ENCODE measurements at places on chromosomes 2 and 18. TPM values are rescaled to one million over a fixed set of nuclear protein-coding genes. Genes with fewer than 3 reads are reported as not detected.

DNA sequence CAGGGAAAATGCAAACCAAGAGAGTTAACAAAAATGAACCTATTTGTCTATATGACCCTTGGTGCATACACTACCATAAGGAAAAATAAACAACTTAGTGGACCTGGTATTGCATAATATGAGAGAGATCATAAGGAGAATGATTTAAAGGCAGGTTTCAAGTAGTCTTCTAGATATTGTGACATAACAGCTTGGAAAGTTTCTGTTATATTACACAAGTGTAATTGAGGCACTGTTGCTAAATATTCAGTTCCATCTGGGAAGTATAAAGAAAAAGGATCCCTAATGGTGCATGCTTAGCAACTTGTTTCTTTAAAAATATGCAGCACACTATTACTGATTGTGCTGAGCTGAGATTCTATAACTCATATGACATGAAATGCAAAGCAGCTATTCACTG is 252.2 kb upstream of the SPHKAP start:
- peak; percentile 20 for DNase-seq

DNA sequence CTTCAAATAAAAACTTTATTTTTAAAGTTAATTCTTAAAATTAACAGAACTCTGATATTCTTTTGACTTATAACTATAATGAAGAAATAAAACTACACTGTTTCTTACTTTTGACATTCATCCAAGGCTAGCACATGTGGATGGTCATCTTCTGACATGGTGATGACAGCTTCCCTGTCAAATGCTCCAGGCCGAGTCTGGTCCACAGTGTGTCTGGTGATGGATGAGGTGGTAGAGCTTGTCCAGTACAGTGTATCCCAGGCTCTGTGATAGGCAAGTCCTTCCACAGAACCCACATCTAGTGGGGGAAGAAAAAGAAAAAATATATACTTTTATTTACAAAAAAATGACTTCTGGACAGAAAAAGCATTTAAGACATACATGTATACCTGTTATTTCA is 1529.5 kb downstream of the LRP1B start:
- no peak for DNase-seq

HAT1 gene
- total RNA-seq: 46.6 TPM

DNA sequence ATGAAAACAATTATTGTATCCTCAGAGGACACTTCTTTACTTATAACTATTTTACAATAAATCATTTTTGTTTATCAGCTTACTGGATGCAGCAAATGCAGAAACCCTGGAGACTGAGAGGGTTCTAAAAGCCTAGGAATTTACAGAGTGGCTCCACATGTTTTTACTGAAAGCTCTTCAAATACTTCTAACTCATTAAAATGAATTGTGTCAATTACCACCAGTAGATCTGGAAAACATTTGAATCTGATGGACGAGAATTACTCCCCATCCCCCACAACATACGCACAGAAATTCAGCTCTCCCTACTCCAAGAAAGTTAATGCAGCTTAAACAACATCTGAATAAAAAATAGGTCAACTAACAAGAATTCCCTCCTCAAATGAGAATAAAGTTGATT is 319.8 kb upstream of the FIGN start:
- no peak for DNase-seq

LYPD1 gene
- total RNA-seq: 34.5 TPM

- DNase-seq: peak; percentile 59
These were observed 75.8 kb downstream of the CLHC1 start for GRCh38 chr2:55156326-55156725.

GREB1L gene
- 25.0 TPM for total RNA-seq

STK36 gene
- total RNA-seq: 23.8 TPM

PMAIP1 gene
- 25.4 TPM for total RNA-seq

DNA sequence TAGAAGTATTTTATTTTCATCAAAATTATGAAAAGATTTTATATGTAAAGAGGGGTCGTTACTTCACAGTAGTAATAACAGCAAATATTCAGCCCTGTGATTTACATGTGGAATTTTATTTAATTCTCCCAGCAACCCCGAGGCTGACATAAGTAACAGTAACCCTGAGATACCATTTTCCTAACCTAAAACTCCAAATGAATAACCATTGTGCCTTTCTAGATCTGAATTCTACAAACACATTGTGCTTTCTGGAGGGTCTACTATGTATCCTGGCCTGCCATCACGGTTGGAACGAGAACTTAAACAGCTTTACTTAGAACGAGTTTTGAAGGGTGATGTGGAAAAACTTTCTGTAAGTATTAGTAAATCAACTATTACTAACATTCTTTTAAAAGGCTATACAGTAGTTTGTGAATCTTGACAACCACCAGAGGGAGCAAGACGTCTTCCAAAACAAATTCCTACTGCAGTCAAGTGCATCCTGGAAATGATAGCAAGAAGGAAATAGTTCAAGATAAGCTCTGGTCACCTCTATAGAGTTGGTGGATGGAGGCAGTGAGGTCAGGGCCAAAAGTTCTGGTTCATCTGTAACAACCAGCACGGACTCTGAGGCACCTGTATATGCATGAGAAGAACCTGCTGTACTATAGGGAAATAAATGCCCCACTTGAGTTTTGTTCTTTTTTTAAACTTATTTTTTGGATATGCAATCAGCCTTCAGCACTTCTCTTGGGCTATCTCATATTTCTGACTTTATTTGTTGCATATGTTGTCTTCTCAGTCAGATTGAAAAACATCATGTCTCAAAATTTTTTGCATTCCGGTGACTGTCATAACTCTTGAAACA is 37.4 kb downstream of the ACTR2 start:
- peak; percentile 91 for DNase-seq

- DNase-seq: no peak
These were observed 157.1 kb downstream of the GALNT14 start for GRCh38 chr2:30981096-30981495.

DNA sequence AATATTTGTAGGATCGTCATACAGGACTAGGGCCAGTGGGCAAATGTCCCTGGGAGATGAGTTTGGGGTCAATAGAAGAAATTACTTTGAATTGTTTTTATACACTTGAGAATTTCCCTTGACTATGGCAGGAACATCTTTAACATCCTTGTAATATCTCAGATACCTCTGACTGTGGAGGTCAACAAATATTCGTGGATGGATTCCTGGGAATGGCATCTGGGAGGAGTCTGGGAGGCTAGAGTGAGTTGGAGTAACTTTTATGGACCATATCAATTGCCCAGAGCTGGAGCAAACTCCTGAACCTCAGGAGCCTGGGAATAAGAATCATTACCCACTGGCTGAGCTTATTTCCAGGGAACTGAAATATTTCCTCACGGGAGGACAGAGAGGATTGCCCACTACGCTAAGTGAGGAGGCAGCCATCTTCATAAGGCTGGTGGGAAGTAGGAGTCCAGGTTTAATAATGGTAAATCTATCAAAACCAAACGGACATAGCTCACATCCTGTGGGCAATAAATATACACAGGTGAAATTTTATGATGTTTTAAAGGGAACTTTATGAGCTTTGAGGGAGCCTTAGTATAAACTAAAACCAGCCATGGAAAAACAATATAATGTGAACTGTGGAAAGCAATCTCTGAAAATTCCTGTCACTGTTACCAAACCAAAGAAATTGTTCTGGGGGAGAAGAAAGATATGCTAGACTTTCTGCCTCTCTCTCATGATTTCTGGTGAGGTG is 44.4 kb upstream of the LCLAT1 start:
- no peak for DNase-seq

All from fibroblast of villous mesenchyme (primary cell).